ENCODE measurements at places on chromosomes 4 and X.

DNA sequence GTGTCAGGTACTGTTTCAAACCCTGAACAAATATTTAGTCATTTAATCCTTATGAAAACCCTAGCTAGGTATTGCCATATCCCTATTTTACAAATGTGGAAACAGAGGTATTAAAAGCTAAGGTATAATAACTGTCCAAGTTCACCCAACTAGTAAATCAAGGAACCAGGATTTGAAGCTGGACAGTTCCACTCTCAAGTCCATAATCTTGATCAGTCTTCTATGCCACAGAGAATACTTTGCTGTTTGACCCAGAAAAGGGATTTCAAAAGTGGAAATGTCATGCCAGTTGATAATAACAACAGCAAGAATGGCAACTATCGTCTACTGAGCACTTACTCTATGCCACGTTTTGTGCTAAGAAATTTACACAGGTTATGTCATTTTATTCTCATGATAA is 90.4 kb upstream of the KIT start:
- DNase-seq: no peak

GRCh38 chr4:384311-385010 is 46.8 kb downstream of the ZNF141 start:
- DNase-seq: no peak

DNA sequence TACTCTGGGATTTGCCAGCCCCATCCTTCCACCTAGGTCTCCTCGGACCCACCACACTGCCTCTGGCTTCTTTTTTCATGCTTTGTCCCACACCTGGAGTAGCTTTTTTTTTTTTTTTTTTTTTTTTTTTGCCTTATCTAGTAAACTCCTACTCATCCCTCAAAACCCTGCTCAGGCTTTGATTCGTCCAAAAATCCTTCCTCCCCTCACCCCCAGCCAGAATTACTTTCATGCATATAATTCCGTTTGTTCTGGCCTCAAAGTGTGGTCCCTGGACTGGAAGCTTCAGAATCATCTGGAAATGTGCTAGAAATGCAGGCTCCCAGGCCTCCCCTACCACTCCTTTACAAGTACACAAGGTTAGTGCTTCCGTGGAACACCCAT is 320.1 kb downstream of the PTTG2 start:
- no peak for DNase-seq

GRCh38 chr4:147909225-147909624 is 177.3 kb downstream of the ARHGAP10 start:
- no peak for DNase-seq

DNA sequence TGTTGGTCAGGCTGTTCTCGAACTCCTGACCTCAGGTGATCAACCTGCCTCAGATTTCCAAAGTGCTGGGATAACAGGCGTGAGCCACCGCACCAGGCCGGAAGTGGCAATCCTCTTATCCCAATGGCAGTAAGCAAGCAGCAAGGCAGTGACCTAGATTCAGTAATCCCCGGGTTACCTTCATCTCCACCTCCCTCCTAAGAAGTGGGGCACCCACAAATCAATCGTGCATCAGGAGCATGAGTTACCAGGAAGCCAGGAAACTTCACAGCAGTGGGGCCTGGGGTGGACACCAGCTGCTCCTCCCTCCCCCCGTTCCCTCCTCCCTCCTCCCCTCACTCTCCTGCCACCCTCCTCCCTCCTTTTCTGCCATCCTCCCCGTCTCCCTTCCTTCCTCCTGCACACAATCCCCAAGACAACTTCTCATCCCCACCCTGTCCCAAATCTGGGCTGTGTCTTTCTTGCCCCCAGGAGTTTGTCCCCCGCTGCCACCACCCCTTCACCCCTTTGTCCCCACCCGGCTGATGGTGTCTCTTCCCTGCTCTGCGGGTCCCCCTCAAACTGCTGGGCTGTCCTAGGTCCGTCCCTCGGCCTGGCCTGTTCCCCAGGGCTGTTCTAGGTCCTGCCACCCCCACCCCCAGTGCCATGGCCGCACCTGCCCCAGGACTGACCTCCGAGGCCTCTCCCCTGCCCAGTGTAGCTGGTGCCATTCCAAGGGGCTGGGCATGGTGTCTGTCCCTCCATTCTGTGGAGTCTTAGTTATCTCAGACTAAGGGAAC is 2.2 kb downstream of the PDE6B start:
- no peak for DNase-seq

GRCh38 chr4:89712141-89712540 is 124.8 kb downstream of the SNCA start:
- DNase-seq: no peak

GRCh38 chr4:83885256-83886182 is 349.6 kb downstream of the GPAT3 start:
- DNase-seq: no peak

- no peak for DNase-seq
Observed at GRCh38 chr4:86014599-86014998, 345.3 kb downstream of the MAPK10 start.

DNA sequence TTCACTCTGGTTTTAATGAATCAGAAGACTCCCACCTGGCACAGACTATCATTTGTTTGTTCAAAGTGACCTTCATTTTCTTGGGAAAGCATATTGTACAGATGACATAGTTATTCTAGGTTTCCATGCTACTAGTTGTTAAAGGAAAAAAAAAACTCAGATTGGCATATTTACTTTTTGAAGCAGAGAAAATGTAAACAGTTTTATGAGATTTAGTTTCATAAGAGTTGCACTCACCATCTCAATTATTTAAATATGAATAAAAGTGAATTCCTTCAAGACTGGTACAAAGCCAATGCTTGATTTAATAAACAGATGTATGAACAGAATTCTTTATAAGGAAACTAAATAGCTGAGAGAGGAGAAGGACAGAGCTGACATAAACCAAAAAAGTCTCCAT is 280.3 kb upstream of the UGT8 start:
- no peak for DNase-seq

DNA sequence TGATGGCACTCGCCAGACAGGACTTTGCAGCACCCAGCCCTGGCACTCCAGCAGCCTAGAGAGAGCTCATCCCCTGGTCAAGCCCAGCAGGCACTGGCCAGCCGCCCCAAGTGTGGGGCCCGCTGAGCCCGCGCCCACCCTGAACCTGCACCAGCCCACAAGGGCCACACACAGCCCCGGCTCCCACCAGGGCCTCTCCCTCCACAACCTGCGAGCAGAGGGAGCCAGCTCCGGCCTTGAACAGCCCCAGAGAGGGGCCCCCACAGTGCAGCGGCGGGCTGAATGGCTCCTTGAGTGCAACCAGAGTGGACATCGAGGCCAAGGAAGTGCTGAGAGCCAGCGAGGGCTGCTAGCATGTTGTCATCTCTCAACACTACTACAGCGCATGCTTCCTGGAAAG is 34.4 kb upstream of the DEFB131A start:
- no peak for DNase-seq

- DNase-seq: no peak
Observed at GRCh38 chr4:176729489-176729888, 63.2 kb downstream of the VEGFC start.

DNA sequence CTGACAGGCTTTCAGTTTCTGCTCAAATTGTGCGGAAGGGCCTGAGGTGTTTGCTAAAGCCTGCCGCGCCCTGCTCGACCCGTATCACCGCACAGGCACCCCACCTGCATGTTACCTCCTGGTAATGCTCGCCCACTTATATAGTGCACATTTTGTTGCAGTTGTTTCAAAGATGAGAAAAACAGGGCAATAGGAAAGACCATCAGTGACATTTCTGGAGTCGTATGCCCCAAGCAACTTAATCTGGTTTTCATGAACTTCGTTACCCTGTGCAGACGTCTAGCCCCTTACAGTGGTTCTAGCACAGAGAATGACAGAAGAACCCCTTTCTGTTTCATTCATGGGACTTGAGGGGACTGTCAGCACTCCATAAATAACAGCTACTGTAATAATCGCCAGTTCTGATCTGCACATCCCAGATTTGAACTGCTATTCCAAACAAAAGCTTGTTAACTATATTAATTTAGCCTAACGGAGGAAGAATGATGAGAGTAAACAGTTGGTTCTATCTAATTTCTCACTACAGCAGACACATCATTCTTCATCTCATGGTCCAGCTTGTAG is 940 bp upstream of the DCTD start:
- DNase-seq: no peak

DNA sequence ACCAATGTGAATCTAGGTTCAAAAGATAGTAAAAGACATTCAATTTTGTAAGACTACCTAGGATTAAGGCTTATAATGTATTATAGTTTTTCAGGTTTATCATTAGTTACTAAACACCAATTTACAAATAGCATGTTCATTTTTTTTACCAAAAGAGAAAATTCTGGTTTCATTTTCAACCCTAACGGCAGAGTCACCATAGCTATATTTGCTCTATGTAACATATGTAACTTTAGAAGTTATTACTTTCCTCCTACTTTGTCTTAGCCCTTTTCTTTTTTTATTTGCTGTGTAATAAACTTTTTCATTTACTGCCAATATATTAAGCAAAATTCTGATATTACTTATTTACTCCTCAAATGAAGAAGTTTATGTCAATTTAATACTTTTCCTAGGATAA is 639.6 kb downstream of the ARAP2 start:
- no peak for DNase-seq

DNA sequence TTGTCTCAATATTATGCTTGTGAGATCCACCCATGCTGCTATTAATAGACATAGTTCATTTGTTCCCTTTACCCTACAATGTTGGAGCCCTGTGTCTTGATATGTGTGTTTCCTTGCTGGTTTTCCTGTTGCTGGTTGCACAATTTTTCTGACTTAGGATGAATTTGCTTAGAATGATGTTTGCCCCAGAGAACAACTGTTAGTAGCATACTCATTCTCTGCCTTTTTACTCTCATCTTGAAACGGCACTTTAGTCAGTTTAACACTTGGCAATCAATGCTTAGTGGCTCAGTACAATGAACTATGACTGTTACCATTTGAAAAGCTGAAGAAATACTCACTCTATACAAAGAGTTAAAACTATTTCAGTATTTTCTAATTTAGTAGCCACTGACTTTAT is 158.8 kb upstream of the NDST4 start:
- no peak for DNase-seq

DNA sequence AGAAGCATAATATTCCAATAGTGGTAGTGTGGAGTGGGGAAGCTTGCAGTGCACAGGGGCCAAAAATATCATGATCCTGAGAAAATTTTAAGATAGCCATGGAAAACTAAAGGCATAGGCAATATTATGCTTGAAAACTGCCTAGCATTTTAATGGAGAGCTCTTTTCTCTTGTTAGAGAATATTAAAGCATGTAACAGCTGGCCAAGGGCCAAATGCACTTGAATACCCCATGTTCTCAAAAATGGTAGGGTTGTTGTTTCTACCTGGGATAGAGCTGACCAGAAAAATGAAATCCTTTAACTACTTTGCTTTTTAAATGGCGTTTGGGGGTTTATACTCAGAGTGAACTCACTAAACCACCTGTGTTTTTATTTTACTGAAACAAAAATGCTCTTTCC is 739.6 kb upstream of the SLIT2 start:
- DNase-seq: no peak

- DNase-seq: peak; percentile 64
Observed at GRCh38 chrX:129629837-129630236, 24.9 kb downstream of the APLN start.

DNA sequence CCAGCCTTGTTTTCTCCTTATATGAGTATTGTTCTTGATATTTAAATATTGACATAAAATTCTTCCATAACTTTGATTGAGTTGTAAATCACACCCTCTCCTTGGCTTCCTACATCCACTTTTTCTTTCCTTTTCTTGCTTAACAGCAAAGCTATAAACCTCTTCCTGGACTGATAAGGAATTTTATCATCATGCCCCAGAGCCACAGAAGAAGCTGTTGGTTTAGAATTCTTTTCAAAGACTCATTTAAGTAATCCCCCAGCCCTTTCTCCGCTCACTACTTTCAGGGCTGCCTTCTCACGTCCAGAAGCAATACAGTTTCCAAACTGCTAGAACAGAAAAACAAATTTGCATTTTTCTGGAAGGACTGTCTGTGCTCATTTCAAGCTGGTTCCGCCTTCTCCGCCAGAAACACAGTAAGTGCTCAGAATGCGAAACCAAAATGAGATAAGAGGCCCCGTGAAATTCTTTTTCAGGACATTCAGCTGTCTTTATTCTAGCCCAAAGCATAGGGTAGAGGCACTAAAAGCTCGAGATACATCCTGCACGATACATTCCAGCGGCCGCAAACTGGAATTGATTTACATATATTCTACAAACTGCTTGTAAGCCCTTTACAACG is 849 bp downstream of the MID1 start:
- peak; percentile 23 for DNase-seq

- DNase-seq: no peak
Observed at GRCh38 chr4:114694770-114695169, 96.2 kb downstream of the UGT8 start.

GRCh38 chr4:6280365-6280996 is 10.8 kb downstream of the WFS1 start:
- DNase-seq: no peak

GRCh38 chr4:29153642-29154041 is 1566.5 kb upstream of the PCDH7 start:
- no peak for DNase-seq

- no peak for DNase-seq
Observed at GRCh38 chrX:48086082-48086481, 14.6 kb upstream of the ZNF630 start.

GRCh38 chr4:26151615-26152014 is 169.2 kb upstream of the RBPJ start:
- no peak for DNase-seq

DNA sequence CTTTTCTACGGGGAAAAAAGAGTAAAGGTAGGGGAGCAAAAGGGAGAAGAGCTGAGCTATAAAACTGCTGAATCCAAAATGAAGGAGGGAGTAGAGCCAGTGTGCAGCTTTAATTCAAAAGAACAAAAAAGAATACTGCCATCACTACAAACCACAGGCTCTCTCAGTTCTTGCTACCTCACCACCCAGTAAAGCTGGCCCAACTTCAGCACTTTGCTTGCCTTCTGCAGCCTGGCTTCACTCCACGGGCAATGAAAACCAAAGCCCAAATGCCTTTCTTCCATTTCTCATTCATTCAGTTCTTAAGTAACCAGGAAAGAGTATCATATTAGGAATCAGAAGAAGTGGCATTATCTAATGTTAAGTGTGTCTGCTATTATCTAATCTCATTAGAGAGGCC is 376.8 kb downstream of the BCOR start:
- DNase-seq: no peak

DNA sequence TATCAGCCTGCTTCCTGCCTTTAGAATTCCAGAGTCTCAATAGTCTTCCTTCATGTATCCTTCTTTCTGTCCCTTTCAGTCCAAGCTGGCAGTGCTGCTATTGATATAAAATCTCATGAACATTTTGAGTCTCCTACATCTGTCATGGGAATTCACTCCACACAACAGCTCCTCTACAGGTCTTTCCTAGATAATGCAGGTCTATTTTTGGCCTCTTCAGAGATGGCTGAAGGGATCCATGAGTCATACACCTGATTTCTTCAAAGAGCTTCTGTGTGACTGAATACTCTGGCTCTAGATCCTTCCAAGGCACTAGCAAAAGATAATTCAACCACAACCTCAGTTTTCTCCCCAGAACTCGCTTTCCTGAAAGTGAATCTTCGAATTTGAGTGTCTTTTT is 115.4 kb downstream of the STPG2 start:
- no peak for DNase-seq

All from tibial artery (tissue), 4 donors.